ENCODE measurements at places on chromosomes 6 and 20.

GRCh38 chr6:44549516-44549915 is 162.0 kb downstream of the CDC5L start:
- no peak for DNase-seq

- DNase-seq: no peak
Observed at GRCh38 chr6:166691199-166691598, 64.1 kb upstream of the RPS6KA2 start.

GRCh38 chr6:160692369-160692959 is 9.6 kb upstream of the PLG start:
- no peak for DNase-seq

GRCh38 chr20:64277571-64278316 is 22.2 kb downstream of the PCMTD2 start:
- no peak for DNase-seq

GRCh38 chr6:127618729-127619128 is 41.8 kb downstream of the C6orf58 start:
- no peak for DNase-seq

DNA sequence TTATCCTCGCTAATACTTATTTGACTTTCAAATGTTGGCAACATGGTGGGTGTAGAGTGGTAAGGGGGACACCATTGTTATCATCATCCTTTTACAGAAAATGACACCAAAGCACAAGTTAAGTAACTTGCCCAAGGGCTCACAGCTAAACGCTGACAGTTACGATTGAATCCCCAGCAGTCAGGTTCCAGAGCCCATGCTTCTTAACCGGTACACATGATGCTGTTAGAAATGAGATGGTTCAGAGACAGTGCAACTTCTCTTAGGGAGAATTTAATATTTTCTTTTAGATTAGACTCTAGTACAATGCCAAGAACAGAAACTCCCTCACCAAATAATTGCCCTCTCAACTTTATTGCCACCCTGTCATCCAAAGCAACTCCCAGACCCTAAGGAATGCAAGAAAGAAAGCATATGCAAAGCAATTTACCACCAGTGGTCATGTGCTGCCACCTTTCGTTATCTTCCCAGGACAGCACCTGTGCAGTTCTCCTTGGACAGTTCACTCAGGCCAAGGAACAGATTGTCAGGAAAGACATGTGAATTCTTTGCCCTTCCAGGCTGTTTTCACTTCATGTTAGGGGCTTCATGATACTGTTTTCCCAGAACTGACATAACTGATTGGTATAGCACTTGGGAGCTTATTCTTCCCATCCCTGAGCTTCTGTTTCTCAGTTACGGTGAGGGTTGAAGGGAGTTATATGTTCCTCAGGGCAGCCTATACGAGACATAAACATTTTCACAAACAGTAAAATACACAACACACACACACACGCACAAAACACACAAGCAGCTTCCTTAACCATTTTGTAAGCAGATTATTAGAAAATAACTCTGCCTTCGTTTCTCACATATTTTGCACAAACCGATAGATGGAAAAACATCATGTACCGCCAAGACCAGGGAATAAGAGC is 5.1 kb downstream of the HLA-DMA start:
- no peak for DNase-seq

GRCh38 chr20:45305262-45305661 is 1.4 kb upstream of the RBPJL start:
- DNase-seq: no peak

DNA sequence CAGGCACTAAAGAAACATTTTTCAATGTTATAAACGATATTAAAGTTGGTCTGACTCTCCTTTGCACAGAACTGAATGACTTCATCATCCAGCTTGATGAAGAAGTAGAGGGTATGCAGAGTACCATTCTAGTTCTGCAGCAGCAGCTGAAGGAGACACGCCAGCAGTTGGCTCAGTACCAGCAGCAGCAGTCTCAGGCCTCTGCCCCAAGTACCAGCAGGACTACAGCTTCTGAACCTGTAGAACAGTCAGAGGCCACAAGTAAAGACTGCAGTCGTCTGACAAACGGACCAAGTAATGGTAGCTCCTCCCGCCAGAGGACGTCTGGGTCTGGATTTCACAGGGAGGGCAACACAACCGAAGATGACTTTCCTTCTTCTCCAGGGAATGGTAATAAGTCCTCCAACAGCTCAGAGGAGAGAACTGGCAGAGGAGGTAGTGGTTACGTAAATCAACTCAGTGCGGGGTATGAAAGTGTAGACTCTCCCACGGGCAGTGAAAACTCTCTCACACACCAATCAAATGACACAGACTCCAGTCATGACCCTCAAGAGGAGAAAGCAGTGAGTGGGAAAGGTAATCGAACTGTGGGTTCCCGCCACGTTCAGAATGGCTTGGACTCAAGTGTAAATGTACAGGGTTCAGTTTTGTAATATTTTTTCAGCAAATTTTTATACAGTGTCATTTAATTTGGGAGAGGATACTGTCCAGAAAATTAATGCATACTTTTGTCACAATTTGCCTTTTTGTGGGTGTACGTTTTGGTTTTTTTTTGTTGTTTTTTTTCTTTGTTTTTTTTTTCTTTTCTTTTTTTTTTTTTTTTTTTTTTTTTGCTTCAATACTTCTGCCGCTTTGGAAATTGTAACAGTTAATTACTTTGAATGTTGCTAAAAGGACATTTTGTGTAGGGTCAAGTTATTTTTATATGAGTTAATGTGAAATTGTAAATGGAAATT is 6.6 kb upstream of the ACAT2 start:
- no peak for DNase-seq

All from AG09319 (cell line).